EL (cell line): ENCODE measurements at places on chromosomes 13 and 19.

DNA sequence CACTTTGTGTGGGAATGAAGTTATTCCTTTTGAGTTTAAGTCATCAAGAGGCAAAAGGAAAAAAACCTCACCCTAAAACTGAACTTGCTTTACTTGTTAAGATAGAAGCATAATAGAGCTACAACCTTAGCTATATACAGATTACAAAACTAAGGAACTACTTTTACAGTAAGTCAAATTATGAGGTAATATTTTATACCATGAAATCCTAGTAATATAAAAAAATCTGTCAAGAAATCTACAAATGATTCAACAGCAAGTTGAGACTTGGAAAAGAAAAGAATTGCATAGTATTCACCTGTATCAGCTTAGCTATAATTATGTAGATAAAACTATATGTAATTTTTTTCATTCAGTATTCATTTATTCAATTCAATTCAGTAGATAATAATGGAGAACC is 335.3 kb downstream of the KLF5 start:
- DNase-seq, result no peak

DNA sequence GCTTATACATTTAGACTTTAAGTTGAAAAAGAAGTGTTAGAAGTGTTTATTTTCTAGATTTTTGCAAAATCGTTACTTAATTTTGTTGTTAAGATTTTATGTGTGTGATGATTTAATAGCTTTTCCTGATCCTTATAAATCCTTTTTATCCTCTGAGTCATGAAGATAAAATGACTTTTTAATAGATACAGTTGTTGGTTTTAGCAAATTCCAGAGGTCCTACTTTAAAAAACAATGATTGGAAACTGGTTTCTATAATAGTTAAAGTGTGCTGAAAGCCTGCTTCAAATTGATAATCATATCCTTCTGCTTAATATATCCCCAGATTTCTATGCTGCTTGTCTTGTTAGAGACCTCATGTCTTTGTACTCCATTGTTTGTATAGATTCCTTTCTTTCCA is 39.0 kb downstream of the RNASEH2B start:
- peak; percentile 26 for DNase-seq

GRCh38 chr19:29528946-29529645 is 3.3 kb downstream of the VSTM2B start:
- no peak for DNase-seq

DNA sequence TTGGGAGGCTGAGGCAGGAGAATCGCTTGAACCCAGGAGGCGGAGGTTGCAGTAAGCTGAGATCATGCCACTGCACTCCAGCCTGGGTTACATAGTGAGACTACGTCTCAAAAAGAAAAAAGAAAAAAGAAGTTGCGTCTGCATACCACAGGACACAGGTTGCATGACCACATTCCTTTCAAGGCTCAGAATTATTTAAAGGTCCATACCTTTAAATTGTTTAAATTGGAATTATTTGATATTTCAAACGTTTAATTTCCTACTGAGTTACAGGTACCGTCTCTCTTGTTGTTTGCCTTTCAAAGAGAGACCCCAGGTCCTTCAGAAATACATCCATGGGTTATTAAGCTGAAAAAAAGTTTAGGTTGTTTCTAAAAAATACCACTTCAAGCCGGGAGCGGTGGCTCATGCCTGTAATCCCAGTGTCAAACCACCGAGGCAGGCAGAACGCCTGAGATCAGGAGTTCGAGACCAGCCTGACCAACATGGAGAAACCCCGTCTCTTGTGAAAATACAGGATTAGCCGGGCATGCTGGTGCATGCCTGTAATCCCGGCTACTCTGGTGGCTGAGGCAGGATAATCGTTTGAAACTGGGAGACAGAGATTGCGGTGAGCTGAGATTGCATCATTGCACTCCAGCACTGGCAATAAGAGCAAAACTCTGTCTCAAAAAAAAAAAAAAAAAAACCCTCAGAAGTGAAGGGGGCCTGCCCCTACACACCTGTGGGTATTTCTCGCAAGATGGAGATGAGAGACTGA is 18.6 kb downstream of the ZNF816 start:
- no peak for DNase-seq

- DNase-seq, result no peak
Measured at GRCh38 chr13:33645591-33646554, 172.1 kb upstream of the RFC3 start.

DNA sequence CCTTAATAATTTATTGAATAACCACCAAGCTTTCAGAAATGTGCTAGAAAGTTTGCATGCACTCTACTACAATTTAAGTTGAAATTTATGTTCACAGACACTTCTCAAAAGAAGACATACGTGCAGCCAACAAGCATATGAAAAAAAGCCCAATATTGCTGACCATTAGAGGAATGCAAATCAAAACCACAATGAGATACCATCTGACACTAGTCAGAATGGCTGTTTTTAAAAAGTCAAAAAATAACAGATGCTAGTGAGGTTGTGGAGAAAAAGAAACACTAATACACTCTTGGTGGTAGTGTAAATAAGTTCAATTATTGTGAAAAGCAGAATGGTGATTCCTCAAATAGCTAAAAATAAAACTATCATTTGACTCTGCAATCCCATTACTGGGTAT is 308.8 kb upstream of the PCDH9 start:
- DNase-seq, result no peak

GRCh38 chr13:65892859-65893258 is 1337.3 kb downstream of the PCDH9 start:
- DNase-seq, result no peak

DNA sequence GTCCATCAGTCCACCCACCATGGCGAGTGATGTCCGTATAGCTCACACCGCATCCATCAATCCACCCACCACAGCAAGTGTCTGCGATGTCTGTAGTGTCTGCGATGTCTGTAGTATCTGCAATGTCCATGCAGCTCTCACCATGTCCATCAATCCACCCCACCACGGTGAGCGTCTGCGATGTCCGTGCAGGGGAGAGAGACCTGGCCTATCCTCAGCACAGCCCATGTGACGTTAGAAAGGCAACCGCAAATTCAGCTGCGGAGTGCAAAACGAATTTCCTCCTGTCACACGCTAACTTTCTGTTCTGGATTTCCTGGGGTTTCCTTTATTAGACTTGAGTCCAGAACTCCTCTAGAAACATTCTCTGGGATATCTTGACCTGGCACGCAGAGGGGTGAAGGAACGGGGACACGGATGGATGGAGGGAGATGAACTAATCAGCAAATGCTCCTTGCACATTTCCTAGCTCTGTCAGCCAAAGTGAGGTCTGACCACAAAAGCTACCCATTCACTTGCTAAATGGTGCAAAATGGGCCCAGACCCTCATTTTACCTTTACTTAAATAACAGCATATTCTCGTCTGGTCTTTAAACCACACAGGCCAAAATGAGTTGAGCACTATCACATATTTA is 18.3 kb downstream of the RASA3 start:
- no peak for DNase-seq

DNA sequence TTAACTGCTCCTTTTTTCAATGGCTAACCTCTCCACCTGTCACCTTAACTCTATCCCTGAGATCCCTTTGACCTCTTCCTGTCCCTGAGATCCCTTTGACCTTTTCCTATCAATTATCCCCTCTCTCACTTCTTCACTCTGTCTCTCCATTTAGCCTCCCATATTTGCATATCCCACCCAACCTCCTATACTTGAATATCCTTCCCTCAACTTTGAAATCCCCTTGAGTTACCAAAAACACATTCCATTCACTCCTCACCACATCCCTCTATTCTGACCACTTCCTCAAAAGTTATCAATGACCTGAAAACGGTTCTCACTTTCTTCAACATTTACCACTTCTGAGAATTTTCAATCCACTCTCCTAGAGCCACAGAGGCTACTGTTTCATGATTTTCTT is 3.0 kb downstream of the MYCBP2 start:
- no peak for DNase-seq

DNA sequence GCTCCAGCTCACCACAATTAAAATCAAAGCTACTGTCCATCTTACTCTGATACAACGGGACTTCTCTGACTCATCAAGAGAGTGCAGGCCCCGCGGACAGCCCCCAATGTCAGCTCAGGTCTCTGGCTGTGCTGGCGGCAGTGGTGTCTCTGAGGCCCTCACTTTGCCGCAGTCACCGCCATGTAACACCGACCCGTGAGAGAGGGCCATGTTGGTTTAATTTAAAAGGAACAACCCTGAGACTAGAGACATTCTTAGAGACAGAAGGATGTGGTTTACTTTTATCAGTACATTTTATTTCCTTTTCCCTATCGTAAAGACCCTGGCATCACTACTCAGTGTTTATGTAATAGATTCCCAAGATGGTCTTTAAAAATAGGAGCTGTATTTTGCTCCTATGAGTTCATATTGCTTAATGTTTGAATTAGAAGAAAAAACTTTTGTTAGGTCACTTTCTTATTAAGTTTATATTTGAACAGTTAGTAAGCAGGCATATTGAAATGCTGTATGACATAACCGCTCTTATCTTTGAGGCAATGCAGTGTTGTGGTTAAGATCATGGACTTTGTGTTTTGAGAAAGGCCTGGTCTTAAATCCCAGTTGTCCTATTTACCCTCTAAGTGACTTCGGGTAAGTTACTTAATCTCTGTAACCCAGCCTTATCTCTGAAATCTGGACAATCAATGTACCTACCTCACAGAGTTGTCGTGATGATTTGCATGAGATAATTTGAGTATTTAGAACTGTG is 23.4 kb downstream of the DGKH start:
- DNase-seq, result no peak
